NCI-H774 (cell line): ENCODE measurements at places on chromosomes 5 and 9.

DNA sequence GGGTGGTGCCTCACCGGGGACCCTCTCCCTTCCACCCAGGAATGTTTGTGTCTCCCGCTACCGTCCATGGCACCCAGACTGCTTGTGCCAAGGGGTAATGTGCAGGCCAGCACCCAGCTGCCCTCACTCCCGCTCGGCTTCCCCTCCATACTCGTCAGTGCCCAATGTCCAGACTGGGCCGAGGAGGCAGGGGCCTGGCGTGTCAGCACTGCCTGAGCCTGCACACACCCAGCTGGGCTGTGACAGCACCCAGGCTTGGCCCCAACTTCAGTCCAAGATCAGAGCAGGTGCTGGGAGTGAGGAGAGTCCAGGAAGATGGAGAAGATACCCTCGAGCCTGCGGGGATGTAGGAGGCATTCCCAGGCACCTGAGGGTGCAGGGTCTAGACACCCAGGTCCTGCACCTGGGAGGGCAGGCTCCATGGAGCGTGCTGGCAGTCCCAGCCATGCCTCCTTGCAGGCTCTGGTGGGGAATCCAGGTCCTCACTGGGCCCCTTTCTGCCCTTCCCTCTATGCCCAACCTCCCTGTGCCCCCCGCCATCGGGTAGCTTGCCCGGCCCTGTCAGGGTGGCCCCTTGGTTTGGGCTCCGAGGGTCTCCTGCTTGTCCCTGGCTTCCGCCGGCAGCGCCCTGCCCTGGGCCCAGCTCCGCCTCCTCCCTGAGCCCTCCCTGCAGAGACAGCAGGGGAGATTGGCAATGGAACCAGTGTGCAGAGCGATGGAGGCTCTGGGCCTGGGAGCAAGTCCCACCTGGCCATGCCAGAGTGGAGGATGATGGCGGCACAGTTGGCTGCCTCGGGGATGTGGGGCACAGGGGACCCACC is 250.8 kb upstream of the EDIL3 start:
- DNase-seq, result no peak

- DNase-seq, result no peak
Observed at GRCh38 chr9:92147852-92148180, 32.6 kb upstream of the SPTLC1 start.

DNA sequence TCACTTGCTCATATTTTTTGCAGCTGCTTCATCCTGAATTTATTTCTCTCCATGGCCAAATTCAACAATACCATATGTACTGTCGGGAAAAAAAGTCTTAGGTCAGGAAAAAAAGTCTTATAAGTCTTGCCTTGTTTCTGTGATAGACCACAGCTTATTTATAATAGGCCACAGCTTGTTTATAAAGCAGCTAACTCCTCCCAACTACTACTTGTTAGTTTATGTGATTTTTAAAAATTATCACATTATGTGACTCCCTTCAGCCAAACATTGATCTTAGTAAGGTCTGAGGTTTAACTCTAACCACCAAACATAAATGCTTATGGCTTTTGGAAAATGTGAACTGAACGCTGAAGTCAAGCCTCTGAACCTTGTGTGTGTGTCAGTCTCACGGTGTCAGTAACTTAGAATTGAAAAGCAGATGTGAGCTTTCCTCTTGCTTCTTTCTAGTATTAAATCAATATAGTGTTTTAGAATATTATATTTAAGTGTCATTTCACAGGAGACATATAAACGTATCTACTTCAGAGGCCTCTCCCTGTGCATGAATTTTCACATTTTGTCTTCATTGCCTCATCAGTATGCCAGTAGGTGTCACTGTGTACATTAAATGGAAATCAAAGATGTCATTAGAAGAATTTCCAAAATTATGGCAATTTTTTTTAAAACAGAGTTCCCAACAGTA is 51.3 kb downstream of the SNX24 start:
- DNase-seq, result peak; percentile 12

DNA sequence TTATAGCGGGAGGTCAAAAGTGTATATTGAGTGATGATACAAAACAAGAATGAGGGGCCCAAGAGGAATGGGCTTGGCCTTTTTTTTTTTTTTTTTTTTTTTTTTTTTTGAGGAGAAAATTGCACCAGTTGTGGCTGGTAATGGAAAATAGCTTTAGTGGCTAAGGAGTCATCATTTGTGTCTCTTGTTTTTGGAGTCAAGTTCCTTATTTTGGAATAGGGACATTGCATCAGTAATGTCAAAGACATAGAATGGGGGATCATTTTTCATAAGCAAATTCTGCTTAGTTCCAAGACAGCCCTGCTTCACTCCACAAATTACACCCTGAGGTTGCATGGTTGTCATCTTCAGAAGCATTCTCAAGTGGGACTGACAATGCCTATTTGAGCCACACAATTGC is 137.4 kb downstream of the STK32A start:
- no peak for DNase-seq

DNA sequence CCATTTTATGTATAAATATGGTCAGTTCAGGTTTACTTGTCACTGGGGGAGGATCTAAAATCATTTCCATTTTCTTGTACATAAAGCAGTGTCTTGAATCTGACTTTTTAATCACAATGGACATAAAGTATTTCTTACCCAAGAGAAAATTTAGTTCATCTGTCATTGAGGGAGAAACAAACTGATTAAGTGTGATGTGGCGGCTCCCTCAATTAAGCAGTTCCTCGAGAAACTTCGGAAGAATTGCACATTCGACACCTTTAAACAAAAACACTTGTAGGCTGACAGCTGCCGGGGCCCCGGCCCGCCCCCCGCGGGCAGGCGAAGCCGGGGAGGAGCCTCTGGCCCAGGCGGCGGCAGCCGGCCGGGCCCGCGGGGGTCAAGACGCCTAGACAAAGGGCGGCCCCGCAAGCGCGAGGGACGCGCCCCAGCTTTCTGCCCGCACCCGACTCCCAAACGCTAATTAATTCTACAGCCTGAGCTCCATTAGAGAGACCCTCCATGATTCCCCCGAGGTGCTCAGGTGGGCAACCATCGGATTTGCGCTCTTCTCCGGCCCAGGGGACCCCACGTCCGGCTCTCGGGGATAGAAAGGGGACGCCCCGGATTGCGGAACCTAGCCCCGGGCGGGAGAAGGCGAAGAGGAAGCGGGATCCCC is 750 bp downstream of the TRIM36 start:
- peak; percentile 25 for DNase-seq

DNA sequence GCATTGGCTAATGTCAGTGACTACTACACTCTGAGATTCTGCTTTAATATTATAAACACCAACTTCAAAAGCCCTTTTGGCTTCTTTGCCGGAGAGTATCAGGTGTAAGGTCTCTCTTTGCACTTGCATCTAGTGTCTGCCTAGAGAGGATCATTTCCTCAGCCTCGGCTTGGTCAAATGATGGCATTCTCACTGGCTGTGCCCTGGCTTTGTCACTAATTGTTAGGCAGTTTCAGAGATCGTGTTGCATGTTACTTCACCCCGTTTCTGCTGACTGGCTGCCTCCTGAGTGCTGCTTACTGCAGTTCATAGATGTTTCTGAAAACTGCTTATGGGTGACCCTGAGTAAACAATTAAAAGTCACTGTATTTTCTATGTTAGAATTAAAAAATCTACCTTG is 48.8 kb downstream of the SLC1A3 start:
- DNase-seq, result no peak

- DNase-seq, result no peak
Observed at GRCh38 chr5:10391130-10391529, 37.6 kb downstream of the MARCHF6 start.

- DNase-seq, result no peak
Observed at GRCh38 chr5:75707911-75708509, 9.2 kb downstream of the POC5 start.

DNA sequence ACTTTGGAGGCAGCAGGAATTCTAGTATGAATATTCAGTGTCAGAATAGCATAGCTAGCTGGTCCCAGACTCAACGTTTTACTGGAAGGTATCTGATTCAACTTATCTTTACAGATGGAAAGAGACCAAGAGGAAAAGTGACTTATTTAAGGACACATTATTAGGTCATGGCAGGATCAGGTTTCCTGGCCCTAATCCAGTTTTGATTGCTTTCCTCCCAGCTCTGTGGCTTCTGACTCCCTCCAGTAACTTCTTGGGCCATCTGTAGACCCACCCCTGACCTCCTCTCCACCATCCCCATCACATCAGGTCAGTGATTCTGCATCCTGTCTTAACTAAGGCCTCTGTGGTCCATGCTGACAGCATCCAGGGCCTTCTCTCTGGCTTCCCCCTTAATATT is 38.4 kb downstream of the SH3TC2 start:
- no peak for DNase-seq

DNA sequence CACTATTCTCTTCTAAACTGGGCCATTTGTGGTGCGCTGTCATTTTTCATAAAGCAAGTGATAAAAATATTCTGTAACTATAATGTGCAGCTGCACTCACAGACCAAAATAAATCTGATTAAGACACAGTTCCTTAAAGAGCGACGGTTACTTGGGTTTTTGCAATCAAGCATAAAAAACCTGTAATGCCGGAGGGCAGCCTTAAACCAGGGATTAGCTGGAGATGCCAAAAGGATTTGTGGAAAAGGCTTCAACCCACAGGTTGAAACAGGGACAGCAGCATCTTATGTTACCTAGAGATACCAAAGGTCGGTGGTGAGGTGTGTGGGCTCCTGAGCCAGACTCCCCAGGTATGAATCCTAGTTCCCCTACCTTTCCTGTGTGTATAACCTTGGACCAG is 49.3 kb downstream of the CTNND2 start:
- no peak for DNase-seq

- DNase-seq, result no peak
Observed at GRCh38 chr5:148816357-148816756, 10.1 kb upstream of the ADRB2 start.

- no peak for DNase-seq
Observed at GRCh38 chr5:80192507-80193241, 63.2 kb downstream of the SERINC5 start.

- no peak for DNase-seq
Observed at GRCh38 chr5:31235381-31235780, 41.9 kb downstream of the CDH6 start.

- DNase-seq, result no peak
Observed at GRCh38 chr9:132077881-132078698, 1.6 kb downstream of the MED27 start.

GRCh38 chr5:77360381-77360780 is 131.7 kb downstream of the WDR41 start:
- no peak for DNase-seq

GRCh38 chr9:75812141-75812540 is 78.3 kb upstream of the PCSK5 start:
- no peak for DNase-seq

- DNase-seq, result no peak
Observed at GRCh38 chr9:4787876-4788275, 4.9 kb upstream of the RCL1 start.

DNA sequence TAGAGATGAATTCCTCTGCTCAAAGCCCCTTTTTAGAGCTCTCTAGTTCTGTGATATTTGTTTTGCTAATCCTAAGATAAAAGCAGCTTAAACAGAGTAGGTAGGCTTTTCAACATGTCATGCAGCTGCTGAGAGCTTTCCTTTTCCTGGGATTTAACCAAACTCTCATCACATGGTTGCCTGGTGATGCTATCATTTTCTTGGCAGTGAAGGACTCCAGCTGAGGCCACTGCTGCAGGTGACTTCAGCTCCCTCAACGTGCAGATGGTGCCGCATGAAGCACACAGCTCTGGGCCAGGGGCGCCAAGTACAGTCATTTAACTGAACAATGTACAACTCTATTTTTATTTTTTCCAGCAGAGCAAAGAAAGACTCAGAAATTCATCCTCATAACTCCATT is 42.2 kb downstream of the SECISBP2 start:
- DNase-seq, result peak; percentile 10

- no peak for DNase-seq
Observed at GRCh38 chr5:140227046-140227445, 52.1 kb downstream of the CYSTM1 start.

DNA sequence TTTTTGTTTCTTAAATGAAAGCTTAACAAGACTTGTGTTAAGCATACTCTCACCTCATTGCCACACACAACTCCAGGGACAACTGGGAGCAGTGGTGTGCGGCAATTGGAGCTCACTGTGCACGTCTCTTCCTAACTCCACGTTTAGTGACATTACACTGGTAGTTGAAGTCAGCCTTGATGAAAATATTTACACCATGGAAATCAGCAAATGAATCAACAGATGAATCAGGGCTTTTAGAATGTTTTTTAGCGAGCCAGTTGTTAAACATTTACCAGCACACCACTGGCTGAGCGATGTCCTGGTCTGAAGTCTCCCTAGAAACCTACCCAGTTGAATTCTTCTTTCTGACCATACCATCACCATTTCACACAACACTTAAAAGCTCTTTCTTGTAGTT is 67.3 kb downstream of the KLHL3 start:
- no peak for DNase-seq

DNA sequence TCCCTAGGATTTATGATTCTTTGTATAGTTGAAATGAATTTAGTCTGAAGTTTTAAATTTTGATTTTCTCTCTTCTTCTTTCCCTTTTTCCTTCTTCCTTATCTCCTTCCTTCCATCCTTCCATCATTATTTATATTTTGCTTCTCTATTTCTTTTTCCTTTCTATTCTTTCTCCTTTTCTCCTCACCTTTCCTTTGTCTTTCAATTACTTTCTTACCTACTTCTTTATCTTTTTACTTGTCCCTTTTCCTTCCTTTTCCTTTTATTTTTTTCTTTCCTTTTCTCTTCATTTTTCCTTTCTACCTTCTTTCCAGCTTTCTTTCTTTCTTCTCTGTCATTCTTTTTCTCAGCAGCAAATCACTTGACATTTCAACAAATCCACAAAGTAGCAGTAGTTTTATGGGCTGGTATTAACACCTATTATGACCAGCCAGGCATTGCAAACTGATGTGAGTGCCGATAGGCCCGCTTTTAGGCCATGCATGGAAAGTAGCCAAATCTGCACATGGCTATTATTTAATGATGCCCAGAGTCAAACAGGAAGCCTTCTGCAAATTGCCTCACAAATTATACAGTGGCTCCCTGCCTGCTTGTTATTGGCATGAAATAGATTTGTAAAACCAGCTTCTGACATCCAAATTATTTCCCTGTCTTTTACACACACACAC is 37.1 kb upstream of the NR3C1 start:
- peak; percentile 73 for DNase-seq

DNA sequence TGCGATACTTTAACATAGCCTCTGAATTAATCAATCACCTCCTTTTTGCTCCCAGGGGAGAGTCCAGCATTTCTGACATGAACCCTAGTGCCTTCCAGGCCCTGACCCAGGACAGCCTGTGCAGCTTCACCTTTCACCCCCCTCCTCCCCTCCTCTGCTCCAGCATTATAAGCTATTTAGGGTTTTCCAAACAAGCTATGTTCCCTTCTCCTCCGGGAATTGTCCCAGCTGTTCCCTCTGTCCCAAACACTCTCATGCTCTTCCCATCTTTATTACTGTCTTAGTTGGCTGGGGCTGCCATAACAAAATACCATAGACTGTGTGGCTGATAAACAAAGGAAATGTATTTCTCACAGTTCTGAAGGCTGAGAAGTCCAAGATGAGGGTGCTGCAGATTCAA is 161.5 kb downstream of the EBF1 start:
- no peak for DNase-seq
